ENCODE measurements at places on chromosomes 6 and 20. TPM values are rescaled to one million over a fixed set of nuclear protein-coding genes. Genes with fewer than 3 reads are reported as not detected.

HCRTR2 gene
- not detected for total RNA-seq

BPIFB4 gene
- total RNA-seq, result not detected

RIMS1 gene
- not detected for total RNA-seq

WFDC10B gene
- not detected for total RNA-seq

PLCB1 gene
- 8.9 TPM for total RNA-seq

ATP9A gene
- total RNA-seq, result 8.1 TPM

PRND gene
- total RNA-seq, result 0.81 TPM

POLR1C gene
- 25.4 TPM for total RNA-seq

EYS gene
- total RNA-seq, result not detected

C20orf204 gene
- not detected for total RNA-seq

OXT gene
- not detected for total RNA-seq

BRD2 gene
- total RNA-seq, result 100 TPM

SSTR4 gene
- total RNA-seq, result not detected

SAMD10 gene
- 2.4 TPM for total RNA-seq

CST2 gene
- total RNA-seq, result 0.16 TPM

GTF3C6 gene
- total RNA-seq, result 40.5 TPM

TRIM31 gene
- total RNA-seq, result not detected

DSP gene
- total RNA-seq, result 0.36 TPM

MYL9 gene
- 97.7 TPM for total RNA-seq

APOM gene
- total RNA-seq, result not detected

ADGRB3 gene
- 1.3 TPM for total RNA-seq

KCNK16 gene
- total RNA-seq, result not detected

CNR1 gene
- total RNA-seq, result 3.2 TPM

GGT7 gene
- total RNA-seq, result 21.2 TPM

ROS1 gene
- total RNA-seq, result not detected

SF3B5 gene
- 198 TPM for total RNA-seq

C2 gene
- total RNA-seq, result 2.2 TPM

OR12D3 gene
- not detected for total RNA-seq

KCNB1 gene
- total RNA-seq, result 0.18 TPM

ZBTB46 gene
- 3.9 TPM for total RNA-seq

TAGAP gene
- not detected for total RNA-seq

TEAD3 gene
- 13.0 TPM for total RNA-seq

ANKRD6 gene
- total RNA-seq, result 6.2 TPM

SCUBE3 gene
- total RNA-seq, result 2.0 TPM

GSTA1 gene
- not detected for total RNA-seq

MEI4 gene
- not detected for total RNA-seq

VEGFA gene
- 219 TPM for total RNA-seq

Data from cardiac atrium fibroblast (primary cell).